ENCODE measurements at places on chromosomes 11 and 22.
A peak's percentile ranks its signal among the peaks of the same experiment; 100 is the strongest.

GRCh38 chr22:23151827-23152226 is 6.5 kb downstream of the RAB36 start:
- no peak for DNase-seq

- peak; percentile 22 for DNase-seq
These were observed 32.8 kb downstream of the ARHGAP20 start for GRCh38 chr11:110679323-110679975.

GRCh38 chr11:41534861-41535260 is 75.4 kb upstream of the LRRC4C start:
- DNase-seq: no peak

DNA sequence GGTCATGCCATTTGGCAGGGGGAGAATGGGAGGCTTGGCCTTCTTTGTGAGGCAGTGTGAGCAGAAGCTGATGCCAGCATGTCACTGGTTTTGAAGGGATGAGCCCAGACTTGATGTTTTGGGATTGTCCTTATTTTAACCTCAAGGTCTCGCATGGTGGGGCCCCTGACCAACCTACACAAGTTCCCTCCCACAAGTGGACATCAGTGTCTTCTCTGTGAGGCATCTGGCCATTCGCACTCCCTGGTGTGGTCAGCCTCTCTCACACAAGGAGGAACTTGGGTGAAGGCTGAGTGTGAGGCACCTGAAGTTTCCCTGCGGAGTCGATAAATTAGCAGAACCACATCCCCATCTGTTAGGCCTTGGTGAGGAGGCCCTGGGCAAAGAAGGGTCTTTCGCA is 59.8 kb downstream of the TIMP3 start:
- no peak for DNase-seq

DNA sequence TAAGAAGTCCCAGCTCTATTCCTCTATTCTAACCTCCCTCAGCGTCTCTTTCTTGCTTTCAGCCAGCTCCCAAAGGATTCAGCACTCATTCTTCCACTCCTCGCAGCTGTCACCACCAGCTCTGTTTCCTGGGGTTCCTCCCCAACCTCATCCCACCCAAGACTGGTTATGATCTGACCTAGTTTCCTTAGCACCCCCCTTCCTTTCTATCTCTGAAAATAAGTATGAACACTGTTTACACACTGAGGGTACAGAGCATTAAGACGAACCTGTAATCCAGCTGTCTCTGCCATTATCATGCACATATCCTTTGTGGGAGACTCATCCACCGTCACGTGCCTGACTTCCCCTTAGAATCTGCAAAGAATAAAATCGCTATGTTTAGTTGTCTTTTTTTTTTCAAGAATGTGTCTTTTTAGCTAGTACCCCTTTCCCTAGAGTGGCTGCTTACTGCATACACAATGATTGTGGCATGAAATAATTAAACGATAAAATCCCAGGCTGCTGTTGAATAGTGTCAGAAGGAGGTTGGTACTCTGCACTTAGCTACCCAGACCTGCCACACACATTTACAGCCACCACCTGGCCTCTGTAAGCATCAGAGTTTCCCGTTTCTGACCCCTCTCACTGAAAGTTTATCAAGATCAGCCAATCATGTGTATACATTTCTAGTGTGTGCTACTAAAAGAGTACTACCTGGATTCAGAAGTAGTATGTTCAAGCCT is 26.9 kb upstream of the CSTF3 start:
- DNase-seq: no peak

- no peak for DNase-seq
These were observed 39.1 kb downstream of the MED15 start for GRCh38 chr22:20546541-20546950.

DNA sequence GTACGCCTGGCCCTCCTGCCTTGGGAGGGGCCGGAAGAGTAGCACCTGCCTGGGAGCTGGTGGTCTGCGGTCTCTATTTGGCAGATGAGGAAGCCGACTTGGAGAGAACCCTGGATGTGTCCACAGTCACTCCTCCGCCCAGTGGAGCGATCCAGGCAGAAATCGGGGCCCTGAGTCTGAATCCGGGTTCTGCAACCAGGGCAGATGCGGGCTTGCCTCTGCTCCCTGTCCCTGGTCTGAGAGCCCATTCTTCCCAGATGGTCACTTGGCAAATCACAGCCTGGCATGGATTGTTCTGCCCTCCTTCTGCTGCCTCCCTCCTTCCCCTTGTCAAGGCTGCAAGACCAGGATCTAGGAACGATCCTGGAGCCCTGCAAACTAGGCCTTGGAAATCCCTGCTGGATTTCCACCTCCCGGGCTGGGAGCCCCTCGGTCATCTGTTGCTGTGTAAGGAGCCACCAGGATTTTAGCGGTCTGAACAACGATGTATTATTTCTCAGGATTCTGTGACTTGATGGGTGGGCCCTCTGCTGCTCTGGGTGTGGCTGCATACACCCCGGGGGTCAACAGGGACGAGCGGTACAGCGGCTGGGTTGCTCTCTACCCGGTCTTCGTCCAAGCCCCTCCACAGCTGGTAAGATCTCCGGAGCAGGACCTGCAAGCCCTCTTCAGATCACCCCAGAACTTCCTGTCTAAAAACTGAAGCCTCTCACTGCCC is 2.0 kb upstream of the ASCL2 start:
- DNase-seq: no peak

DNA sequence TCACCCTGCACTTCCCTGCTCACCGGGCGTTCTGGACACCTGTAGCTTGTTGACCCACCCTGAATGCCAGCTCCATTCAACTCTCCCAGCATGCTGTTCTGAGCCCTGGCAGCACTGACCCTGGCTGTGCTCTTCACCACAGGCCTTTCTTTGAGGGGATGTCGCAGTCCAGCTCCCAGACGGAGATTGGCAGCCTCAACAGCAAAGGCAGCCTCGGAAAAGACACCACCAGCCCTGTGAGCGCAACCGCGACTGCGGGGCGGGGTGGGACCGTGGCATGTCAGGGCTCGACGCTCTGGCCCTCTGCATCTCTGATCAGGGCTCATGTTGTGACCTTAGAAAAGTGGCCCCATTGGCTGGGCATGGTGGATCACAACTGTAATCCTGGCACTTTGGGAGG is 47.4 kb upstream of the RAB1B start:
- DNase-seq: no peak

DNA sequence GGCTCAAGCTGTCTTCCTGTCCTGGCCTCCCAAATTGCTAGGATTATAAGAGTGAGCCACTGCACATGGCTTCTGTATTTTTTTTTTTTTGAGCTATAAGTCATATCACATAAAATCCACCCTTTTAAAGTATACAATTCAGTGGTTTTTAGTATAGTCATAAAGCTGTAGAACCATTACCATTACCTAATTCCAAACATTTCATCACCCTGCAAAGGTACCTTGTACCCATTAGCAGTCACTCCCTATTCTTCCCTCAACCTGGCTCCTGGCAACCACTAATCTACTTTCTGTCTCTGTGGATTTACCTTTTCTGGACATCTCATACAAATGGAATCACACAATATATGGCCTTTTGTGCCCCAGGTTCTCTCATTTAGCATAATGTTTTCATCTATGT is 84.5 kb downstream of the MTMR3 start:
- DNase-seq: no peak

DNA sequence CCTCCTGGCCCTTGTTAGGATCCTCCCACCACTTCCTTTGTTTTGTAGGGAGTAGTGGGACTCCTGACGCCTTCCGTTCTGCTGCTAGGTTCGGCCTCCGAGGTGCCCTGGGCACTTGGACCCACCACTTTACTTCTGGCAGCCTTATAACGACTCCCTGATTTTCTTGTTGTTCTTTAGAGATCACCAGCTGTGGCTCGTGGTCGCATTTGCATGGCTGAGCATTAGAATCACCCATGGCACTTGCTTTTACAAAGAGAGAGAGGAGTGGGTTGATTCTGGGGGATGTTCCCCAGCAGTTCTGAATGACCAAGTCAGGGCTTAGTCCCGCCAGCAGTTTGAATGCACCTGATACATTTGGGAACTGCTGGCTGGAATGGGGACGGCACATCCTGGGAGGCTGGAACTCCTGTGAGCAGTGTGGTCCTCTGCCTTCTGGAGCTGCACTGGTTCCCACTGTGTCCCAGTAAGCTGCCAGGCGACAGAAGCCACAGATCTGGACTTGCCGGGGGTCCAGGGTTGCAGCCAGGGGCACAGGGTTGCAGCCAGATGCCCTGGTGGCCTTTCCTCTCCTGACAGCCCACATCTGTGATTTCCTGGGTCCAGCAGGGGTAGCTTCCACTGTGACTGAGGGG is 4.1 kb downstream of the TUB start:
- no peak for DNase-seq

- no peak for DNase-seq
These were observed 11.3 kb downstream of the KCTD17 start for GRCh38 chr22:37062702-37063381.

GRCh38 chr11:46917762-46918082 is 628 bp downstream of the LRP4 start:
- no peak for DNase-seq

DNA sequence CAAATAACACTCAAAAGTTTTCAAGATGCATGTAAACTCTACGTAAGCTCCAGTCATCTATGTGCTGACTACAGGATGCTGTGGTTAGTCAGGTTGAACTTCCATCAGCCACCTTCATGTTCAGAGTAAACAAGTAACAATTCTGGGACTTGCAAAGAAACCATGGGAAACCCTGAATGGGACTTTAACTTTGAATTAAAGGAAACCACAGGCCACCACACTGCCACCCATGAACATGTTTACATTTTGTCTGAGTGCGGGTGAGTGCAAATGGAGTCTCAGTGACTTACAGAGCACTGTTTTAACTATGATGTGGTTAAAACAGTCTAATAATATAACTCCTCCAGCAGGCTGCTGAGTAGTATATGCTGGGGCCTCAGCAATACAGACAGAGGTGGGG is 12.9 kb upstream of the SYTL2 start:
- no peak for DNase-seq

DNA sequence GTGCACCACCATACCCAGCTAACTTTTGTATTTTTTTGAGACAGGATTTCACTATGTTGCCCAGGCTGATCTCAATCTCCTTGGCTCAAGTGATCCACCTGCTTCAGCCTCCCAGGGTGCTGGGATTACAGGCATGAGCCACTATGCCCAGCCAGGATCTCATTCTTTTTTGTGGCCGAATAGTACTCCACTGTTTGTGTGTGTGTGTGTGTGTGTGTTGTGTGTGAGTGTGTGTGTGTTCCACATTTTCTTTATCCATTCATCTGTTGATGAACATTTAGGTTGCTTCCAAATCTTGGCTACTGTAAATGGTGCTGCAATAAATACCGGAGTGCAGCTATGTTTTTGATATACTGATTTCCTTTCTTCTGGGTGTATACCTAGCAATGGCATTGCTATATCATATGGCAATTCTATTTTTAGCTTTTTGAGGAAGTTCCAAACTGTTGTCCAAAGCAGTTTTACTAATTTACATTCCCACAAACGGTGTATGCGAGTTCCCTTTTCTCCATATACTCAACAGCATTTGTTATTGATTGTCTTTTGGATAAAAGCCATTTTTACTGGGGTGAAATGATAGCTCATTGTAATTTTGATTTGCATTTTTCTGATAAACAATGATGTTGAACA is 105.4 kb downstream of the TTC28 start:
- no peak for DNase-seq

- no peak for DNase-seq
These were observed 251 bp upstream of the UQCC3 start for GRCh38 chr11:62671236-62671607.

DNA sequence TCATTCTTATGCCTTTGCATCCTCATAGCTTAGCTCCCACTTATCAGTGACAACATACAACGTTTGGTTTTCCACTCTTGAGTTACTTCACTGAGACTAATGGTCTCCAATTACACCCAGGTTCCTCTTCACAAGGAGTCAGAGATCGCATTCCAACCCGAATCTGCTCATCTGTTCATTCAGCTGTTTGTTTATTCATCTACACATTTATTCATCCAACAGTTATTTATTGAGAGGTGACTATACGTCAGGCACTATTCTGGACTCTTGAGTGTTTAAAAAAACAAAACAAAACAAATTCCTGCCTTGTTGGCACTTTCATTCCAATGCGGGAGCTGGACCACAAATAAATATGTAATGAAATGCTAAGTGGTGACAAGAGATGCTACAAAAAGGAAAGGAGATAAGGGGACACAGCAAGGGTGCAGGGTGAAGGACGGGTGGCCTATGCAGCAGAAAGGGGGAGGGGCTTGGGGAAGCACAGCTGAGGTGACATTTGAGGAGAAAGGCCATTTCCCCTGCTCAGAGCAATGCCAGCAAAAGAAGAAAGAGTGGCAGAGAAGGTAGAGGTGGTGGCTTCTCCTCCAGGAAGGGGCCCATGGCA is 393.8 kb upstream of the SYN3 start:
- DNase-seq: no peak

GRCh38 chr11:128379587-128380580 is 207.5 kb downstream of the ETS1 start:
- DNase-seq: no peak

- DNase-seq: no peak
These were observed 2.0 kb downstream of the OR52W1 start for GRCh38 chr11:6200975-6201374.

All from astrocyte of the spinal cord (primary cell).